ENCODE measurements at places on chromosomes 1 and 21.

- peak overlapping the region; percentile 96 for H3K27ac ChIP-seq
- H3K4me3 ChIP-seq: peak overlapping the region; percentile 52
- peaks cover 13% of the 10 kb centered on the region for H3K36me3 ChIP-seq
- peaks cover 76% of the 10 kb centered on the region for H3K4me1 ChIP-seq
- H3K27me3 ChIP-seq: no peaks in the 10 kb centered on the region
- peak; percentile 77 for DNase-seq
Measured at GRCh38 chr1:111603979-111604378, 15.6 kb upstream of the RAP1A start.

DNA sequence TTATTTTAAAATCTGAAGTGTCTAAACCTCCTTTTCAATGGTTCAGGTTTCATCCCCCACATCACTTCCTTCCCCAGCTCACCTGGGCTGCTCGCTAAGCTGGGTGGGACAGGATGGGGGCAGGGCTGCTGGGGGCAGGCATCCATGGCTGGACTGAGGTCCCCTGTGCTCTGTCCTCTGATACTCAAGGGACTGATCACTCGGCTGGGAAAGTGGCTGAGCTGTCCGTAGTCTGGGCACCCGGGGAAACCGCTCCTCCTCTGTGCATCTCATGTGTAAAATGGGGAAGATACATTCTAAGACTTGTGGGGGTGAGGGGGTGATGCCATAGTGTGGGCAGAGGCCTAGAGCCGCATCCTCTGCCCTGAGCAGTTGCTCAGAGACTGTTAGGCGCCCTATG is 411.2 kb downstream of the MATN1 start:
- H3K36me3 ChIP-seq: no peaks in the 10 kb centered on the region
- DNase-seq: no peak
- H3K27ac ChIP-seq: no peak overlapping the region
- H3K27me3 ChIP-seq: peaks cover 29% of the 10 kb centered on the region
- no peaks in the 10 kb centered on the region for H3K4me1 ChIP-seq

- peaks cover 9% of the 10 kb centered on the region for H3K4me1 ChIP-seq
- H3K4me3 ChIP-seq: peak within 1 kb of the TSS; percentile 50
- no peaks in the 10 kb centered on the region for H3K36me3 ChIP-seq
- H3K27me3 ChIP-seq: peaks cover 72% of the 10 kb centered on the region
Measured at GRCh38 chr1:85465099-85465785, at the start of gene DDAH1. Gene DDAH1 (minus strand): TSS chr1:85465159. CDS start chr1:85465045, 114 bp downstream.

DNA sequence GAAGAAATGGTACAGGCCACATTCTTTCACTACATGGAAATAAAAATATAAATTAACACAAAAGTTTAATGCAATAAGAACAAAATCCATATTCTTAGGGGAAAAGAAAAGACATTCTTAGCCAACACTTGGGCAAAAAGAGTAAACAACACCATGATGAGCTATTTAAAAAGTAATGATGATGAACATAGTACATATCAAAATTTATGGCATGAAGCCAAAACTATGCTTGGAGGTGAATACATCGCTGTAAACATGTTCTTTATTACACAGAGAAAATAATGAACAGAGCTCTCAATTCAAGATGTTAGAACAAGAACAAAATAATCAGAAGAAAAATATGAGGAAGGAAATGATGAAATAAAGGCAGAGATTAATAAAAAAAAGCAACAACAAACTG is 158.2 kb downstream of the ZSCAN20 start:
- no peak overlapping the region for H3K4me3 ChIP-seq
- DNase-seq: no peak
- peaks cover 56% of the 10 kb centered on the region for H3K27me3 ChIP-seq
- no peaks in the 10 kb centered on the region for H3K36me3 ChIP-seq
- no peak overlapping the region for H3K27ac ChIP-seq

DNA sequence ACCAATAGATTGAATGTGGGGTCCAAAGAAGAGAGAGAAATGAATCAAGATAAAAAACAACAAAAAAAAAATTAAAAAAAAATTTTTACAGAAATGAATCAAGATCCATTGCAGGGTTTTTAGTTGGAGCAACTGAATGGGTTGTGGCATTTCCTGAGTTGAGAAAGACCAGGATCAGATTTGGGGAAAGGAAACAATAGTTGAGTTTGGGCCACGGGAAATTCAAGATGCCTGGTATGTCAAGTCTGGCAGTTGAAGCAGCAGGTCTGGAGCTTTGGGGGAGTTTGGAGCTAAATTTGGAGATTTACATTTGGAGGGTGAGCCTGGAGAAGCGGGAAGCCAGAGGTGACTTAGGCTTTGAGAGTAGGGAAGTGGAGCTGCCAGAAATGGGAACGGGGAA is 22.6 kb downstream of the ATP8B2 start:
- peaks cover 76% of the 10 kb centered on the region for H3K36me3 ChIP-seq
- H3K4me1 ChIP-seq: peaks cover 73% of the 10 kb centered on the region
- H3K27me3 ChIP-seq: no peaks in the 10 kb centered on the region
- H3K27ac ChIP-seq: peak overlapping the region; percentile 91
- DNase-seq: no peak
- H3K4me3 ChIP-seq: no peak overlapping the region

GRCh38 chr1:228378873-228379460 is 27.7 kb downstream of the TRIM11 start:
- H3K27me3 ChIP-seq: peaks cover 18% of the 10 kb centered on the region
- DNase-seq: peak; percentile 52
- H3K4me3 ChIP-seq: peak overlapping the region; percentile 80
- no peaks in the 10 kb centered on the region for H3K36me3 ChIP-seq
- peaks cover 8% of the 10 kb centered on the region for H3K4me1 ChIP-seq

DNA sequence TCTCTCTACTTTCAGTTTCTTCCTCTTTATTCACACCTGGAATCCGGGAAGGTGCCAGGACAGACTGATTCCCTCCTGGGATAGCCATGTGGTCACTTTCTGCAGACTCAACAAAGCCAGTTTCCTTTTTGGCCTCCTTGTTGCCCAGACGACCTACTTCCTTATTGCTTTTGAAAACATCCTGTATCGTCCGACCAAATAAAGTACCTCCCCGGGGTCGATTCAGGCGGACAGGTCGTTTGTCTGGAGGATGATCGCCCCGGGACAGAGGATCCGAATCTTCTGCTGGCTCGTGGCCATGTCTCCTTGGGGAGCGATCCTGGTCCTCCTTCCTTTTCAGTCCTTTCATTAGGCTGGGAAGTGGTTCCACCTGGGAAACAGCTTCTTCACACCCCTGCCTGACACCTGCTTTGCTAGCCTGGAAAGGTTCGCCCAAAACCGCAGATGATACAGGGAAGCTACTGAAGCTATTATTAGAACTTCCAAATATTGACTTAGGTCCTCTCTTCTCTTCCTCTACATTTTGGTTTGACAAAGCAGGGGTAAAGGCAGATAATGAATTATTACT is 1.2 kb downstream of the MCM3AP start:
- peaks cover 54% of the 10 kb centered on the region for H3K4me1 ChIP-seq
- no peaks in the 10 kb centered on the region for H3K27me3 ChIP-seq

DNA sequence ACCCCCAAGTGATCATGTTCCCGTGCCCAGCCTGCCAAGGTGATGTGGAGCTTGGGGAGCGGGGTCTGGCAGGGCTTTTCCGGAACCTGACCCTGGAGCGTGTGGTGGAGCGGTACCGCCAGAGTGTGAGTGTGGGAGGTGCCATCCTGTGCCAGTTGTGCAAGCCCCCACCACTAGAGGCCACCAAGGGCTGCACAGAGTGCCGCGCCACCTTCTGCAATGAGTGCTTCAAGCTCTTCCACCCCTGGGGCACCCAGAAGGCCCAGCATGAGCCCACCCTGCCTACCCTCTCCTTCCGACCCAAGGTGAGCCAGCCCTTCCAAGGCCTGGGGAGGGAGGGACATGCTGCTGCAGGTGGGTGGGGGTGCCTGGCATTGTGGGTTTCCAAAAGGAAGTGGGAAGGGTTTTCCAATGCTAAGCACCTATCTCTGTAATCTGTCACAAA is 2.3 kb downstream of the TRIM46 start:
- peak; percentile 40 for DNase-seq
- H3K27me3 ChIP-seq: no peaks in the 10 kb centered on the region
- peaks cover 50% of the 10 kb centered on the region for H3K4me1 ChIP-seq
- peaks cover 60% of the 10 kb centered on the region for H3K36me3 ChIP-seq

GRCh38 chr21:44489962-44490361 is 34.7 kb downstream of the LRRC3 start:
- no peak for DNase-seq
- peaks cover 12% of the 10 kb centered on the region for H3K4me1 ChIP-seq
- H3K27ac ChIP-seq: no peak overlapping the region
- H3K27me3 ChIP-seq: peaks cover 7% of the 10 kb centered on the region
- no peak overlapping the region for H3K4me3 ChIP-seq

DNA sequence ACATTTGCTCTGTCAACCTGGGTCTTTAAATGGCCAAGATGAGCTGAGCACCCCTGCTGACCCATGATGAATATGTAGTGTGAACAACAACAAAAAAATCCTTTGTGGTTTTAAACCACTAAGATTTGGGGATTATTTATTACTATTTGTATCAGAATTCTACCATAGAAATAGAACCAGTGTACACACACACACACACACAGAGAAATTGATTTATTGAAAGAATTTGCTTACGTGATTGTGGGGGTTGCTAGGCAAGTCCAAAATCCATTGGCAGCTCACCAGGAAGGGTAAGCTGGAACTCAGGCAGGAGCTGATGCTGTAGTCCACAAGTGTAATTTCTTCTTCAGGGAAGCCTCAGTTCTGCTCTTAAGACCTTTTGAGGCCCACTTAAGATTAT is 82.5 kb upstream of the MAP1LC3C start:
- H3K4me3 ChIP-seq: no peak overlapping the region
- H3K27ac ChIP-seq: no peak overlapping the region
- H3K27me3 ChIP-seq: peaks cover 3% of the 10 kb centered on the region

GRCh38 chr1:201456499-201457309 is 12.3 kb downstream of the PHLDA3 start:
- H3K27me3 ChIP-seq: peaks cover 30% of the 10 kb centered on the region
- no peaks in the 10 kb centered on the region for H3K36me3 ChIP-seq
- H3K27ac ChIP-seq: no peak overlapping the region
- H3K4me3 ChIP-seq: no peak overlapping the region
- H3K4me1 ChIP-seq: peaks cover 16% of the 10 kb centered on the region
- no peak for DNase-seq

GRCh38 chr1:90716552-90717355 is at the start of gene BARHL2:
Gene BARHL2 (minus strand): TSS chr1:90717302. CDS start chr1:90717195, 107 bp downstream.
- H3K4me1 ChIP-seq: peaks cover 26% of the 10 kb centered on the region
- no peaks in the 10 kb centered on the region for H3K36me3 ChIP-seq
- H3K27ac ChIP-seq: peak within 1 kb of the TSS; percentile 83
- peak within 1 kb of the TSS; percentile 66 for H3K4me3 ChIP-seq
- no peak for DNase-seq

- no peak for DNase-seq
- peaks cover 1% of the 10 kb centered on the region for H3K4me1 ChIP-seq
- H3K27ac ChIP-seq: no peak overlapping the region
- H3K4me3 ChIP-seq: no peak overlapping the region
Measured at GRCh38 chr21:44699502-44700001, 2.6 kb downstream of the KRTAP10-12 start.

- no peak overlapping the region for H3K27ac ChIP-seq
- H3K27me3 ChIP-seq: peaks cover 28% of the 10 kb centered on the region
- no peaks in the 10 kb centered on the region for H3K36me3 ChIP-seq
- H3K4me3 ChIP-seq: no peak overlapping the region
Measured at GRCh38 chr1:9071554-9072235, 2.3 kb upstream of the SLC2A5 start.

- peaks cover 16% of the 10 kb centered on the region for H3K27me3 ChIP-seq
- DNase-seq: no peak
- H3K36me3 ChIP-seq: no peaks in the 10 kb centered on the region
- H3K4me1 ChIP-seq: no peaks in the 10 kb centered on the region
- H3K27ac ChIP-seq: no peak overlapping the region
- H3K4me3 ChIP-seq: no peak overlapping the region
Measured at GRCh38 chr21:41482301-41482700, 25.7 kb downstream of the TMPRSS2 start.

DNA sequence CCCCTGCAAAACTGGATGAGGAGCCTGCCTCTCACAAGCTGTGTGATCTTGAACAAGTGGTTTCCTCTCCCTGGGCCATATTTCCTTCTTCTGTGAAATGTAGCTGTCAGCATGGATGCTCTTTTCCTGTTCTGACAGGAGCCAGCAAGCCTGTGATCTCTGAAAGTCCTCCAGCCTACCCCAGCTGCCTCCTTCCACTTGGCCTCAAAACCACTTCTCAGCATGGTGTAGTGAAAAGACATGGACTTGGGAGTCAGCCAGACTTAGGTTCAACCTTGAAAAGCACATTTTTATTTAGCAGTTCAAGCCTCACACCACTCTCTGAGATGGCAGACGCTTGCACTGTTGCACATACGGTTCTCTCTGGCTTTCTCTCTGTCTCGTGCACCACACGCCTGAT is 292.9 kb upstream of the DUSP10 start:
- H3K27me3 ChIP-seq: peaks cover 4% of the 10 kb centered on the region
- H3K36me3 ChIP-seq: no peaks in the 10 kb centered on the region

- H3K27ac ChIP-seq: no peak overlapping the region
- DNase-seq: no peak
- peaks cover 13% of the 10 kb centered on the region for H3K27me3 ChIP-seq
- H3K4me1 ChIP-seq: no peaks in the 10 kb centered on the region
- H3K4me3 ChIP-seq: no peak overlapping the region
Measured at GRCh38 chr1:181660621-181661020, 177.3 kb downstream of the CACNA1E start.

DNA sequence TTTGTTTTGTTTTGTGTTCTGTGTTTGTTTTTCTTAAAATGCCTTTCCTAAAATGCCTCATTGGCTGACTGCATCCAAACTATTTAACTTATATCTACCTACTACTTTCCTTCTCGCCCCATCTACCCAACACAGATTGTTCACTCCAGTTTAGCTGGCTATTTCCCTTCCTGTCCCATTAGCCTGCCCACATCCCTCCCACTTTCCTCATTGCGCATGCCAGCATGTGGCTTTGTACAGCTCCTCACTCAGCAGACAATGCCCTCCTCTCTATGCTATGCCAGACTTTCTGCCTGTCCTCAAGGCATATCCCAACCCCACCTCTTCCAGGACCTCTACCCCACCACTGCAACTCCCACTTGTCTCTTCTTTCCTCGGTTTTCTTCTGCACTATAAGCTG is 94.7 kb upstream of the C1orf21 start:
- no peak overlapping the region for H3K27ac ChIP-seq
- H3K27me3 ChIP-seq: peaks cover 3% of the 10 kb centered on the region
- H3K36me3 ChIP-seq: no peaks in the 10 kb centered on the region
- no peaks in the 10 kb centered on the region for H3K4me1 ChIP-seq

- H3K4me3 ChIP-seq: no peak overlapping the region
- H3K36me3 ChIP-seq: no peaks in the 10 kb centered on the region
- no peak for DNase-seq
- H3K27ac ChIP-seq: no peak overlapping the region
Measured at GRCh38 chr1:218585511-218586184, 240.5 kb downstream of the TGFB2 start.

GRCh38 chr1:81833722-81834121 is 33.0 kb downstream of the ADGRL2 start:
- H3K27me3 ChIP-seq: no peaks in the 10 kb centered on the region
- H3K4me1 ChIP-seq: no peaks in the 10 kb centered on the region
- no peak overlapping the region for H3K27ac ChIP-seq
- H3K36me3 ChIP-seq: no peaks in the 10 kb centered on the region
- no peak for DNase-seq
- H3K4me3 ChIP-seq: no peak overlapping the region

- peaks cover 10% of the 10 kb centered on the region for H3K27me3 ChIP-seq
- peaks cover 36% of the 10 kb centered on the region for H3K4me1 ChIP-seq
- peak within 1 kb of the TSS; percentile 91 for H3K4me3 ChIP-seq
- H3K36me3 ChIP-seq: peaks cover 11% of the 10 kb centered on the region
- H3K27ac ChIP-seq: peak within 1 kb of the TSS; percentile 92
Measured at GRCh38 chr1:85200463-85201339, at the start of gene SYDE2. Gene SYDE2 (minus strand): TSS chr1:85201016. CDS start chr1:85200996, 20 bp downstream.
